Neural crest cell (in vitro differentiated cells): ENCODE measurements at places on chromosomes 16 and 17.

- DNase-seq, result no peak
Observed at GRCh38 chr17:248337-249235, 67.1 kb upstream of the DOC2B start.

- no peak for DNase-seq
Observed at GRCh38 chr16:89473136-89473712, 17.1 kb downstream of the ANKRD11 start.

- no peak for DNase-seq
Observed at GRCh38 chr17:78329263-78330059, 30.4 kb downstream of the SOCS3 start.

DNA sequence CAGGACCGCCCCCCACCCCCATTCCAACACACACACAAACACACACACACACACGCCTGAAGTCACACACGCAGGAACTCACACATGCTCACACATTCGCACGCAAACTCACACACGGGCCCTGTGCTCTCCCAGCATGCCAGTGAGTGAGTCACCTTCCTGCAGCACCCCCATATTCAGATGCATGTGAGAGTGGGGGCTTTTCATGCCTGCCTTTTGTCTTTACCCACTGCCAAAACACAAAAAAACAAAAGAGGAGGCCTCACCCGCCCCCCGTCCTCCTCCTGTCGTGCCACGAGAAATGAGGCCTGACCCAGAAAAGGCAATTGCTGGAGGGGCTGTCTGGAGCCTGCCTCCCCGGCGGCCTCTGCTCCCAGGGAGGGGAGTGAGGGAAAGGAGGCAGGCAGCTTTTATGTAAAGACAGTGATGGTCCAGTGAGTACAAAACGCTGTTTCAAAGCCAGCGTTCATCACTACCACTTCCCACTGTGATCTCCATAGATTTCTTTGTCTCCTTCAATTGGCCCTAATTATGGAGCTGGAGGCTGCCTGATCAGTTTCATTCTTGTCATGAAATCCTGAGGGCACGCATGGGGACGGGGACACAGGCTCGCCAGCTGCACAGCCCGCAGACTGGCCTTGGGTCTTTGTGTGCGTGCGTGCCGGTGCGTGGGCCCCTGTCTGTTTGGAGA lies 29.5 kb upstream of the GSE1 start:
- DNase-seq, result no peak

GRCh38 chr16:87956365-87957231 lies 5.4 kb downstream of the BANP start:
- peak; percentile 25 for DNase-seq

GRCh38 chr17:17455173-17455572 lies 21.6 kb upstream of the MED9 start:
- DNase-seq, result no peak

- peak; percentile 77 for DNase-seq
Observed at GRCh38 chr17:43907425-43907981, at the start of gene MPP2. MPP2 (minus strand) TSS chr17:43907536; CDS start chr17:43904460, 3,076 bp downstream.

- DNase-seq, result no peak
Observed at GRCh38 chr16:749010-749409, 8.2 kb upstream of the CIAO3 start.

DNA sequence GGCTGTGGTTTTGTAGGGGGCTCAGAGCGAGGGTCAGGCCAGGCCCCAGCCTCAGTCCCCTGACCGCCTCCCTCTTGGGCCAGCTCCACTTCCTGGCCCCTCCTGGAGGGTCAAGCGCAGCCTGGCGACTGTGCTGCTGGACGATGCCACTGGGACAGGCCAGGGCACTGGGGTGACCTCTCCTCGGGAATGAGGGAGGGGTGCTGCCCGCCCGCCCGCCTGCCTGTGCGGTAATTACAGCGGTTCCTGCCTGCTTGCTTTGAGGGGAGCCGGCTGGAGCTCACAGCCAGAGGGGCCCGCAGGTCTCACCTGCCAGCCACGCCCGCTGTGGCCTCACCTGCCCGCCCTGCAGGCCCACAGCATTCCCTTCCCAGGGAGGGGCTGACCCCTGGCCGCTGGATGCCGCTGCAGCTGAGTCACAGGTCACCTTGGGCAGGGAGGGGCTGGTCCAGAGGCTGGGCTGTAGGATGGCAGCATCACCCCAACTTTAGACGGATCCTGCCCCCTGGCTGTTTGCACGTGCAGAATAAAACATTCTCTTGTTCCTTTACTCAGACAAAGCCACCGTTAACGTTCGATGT lies 76.7 kb upstream of the CBX4 start:
- DNase-seq, result no peak

- DNase-seq, result no peak
Observed at GRCh38 chr17:45965812-45966211, 33.2 kb upstream of the STH start.

DNA sequence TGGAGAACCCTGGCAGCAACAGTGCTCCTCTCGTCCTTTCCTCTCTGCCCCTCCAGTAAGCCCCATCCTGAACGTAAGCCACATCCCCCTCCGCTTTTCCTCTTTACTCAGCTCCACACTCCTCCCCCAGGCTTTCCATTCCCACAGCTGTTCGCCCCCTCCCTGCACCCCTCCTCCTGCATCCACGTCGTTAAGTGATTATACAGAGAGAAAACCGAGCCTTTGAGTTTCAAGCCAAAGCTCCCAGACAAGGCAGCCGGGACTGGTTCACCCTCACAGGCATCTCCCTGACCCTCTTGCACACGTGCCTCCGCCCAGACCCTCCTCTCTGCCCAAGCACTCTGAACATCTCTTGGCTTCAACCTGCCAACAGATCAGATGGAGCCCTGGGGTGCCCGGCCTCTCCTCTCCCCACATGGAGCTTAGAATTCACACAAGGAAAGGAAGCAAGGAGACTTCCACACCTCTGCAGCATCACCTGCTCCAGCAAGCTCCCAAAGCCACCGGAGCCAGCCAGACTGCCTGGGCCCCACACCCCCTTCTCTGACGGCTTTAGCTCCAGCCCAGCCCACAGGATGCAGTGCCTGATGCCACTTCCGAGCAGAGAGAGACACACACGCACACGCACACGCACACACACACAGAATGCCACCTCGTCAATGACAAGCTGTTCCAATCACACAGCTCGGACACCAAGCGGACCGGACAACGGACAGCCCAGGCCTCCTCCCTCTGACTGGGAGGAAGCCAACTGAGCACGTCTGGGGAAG lies 99.9 kb upstream of the CCL2 start:
- DNase-seq, result no peak

GRCh38 chr17:49200423-49201083 lies 9.8 kb downstream of the GNGT2 start:
- DNase-seq, result no peak

- no peak for DNase-seq
Observed at GRCh38 chr17:73906896-73907870, 262.9 kb upstream of the SDK2 start.

DNA sequence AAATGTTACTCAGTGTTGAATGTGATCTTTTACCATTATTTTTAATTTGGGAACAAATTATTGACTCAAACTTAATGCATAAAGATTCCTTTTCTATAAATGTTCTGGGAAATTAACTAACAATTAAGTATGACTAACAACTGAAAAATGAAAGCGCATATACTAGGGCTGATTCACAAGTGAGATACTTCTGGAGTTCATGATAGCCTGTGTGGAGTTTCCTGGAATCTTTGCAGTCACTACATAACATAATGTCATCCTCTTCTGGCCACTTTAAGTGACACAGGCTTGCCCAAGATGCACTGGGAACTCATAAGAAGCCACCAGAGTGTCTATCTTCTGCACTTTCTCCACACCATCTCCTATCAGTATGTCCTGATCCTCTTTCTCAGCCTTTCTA lies 450.3 kb upstream of the CDH11 start:
- DNase-seq, result no peak

DNA sequence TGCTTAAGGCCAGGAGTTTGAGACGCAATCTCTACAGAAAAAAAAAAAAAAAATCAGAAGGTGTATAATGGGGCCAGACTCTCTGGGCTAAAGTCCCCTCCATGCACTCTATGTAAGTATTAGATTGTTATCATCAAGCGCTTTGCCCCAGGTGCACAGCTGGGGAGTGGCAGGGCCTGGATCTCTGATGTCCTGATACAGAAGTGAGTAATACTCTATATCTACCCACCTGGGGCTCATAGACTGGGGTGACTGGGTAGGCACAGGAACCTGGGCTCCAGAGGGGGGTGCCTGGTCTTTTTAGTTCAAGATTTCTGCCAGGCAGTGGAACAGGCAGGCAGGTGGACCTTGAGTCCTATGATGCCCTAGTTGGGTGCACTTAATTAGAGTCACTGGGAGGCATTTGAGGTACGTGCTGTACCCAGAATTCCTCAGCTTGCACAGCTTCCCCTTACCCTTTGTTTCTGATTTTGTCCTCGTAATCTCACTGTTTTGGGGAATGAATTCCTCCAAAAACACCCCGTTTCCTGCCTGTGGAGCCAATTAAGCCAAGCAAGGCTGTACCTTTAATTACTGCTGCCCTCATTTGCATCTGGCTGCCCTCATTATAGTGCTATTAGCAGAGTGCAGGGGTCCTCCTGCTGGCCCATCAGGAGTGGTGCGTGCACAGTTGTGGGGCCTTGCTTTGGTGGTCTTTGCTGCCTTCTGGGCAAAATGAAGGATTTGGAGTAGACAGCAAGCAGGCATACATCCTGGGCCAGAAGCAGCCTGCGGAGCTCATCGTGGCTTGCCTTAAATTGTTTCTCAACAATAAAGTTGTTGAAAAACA lies 239.0 kb downstream of the SNX29 start:
- DNase-seq, result no peak

- DNase-seq, result no peak
Observed at GRCh38 chr17:68854452-68854851, 100.7 kb downstream of the ABCA8 start.

DNA sequence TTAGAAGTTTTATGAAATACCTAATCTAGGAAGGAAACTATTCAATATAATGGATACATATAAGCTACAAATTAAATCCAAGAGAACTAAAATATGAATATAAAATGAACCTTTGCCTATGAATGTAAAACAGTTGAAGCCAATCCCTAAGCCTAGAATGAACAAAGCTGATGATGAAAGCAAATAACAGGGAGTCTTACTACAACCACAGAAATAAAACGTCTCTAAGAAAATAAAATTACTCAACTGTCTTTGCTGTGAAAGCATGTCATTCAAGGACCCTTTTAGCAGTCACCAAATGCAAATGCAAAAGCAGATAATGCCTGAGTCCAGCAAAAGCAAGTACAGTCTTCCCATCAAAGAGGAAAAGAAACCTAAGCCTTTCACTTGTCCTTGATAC lies 23.0 kb downstream of the FAM222B start:
- DNase-seq, result no peak

DNA sequence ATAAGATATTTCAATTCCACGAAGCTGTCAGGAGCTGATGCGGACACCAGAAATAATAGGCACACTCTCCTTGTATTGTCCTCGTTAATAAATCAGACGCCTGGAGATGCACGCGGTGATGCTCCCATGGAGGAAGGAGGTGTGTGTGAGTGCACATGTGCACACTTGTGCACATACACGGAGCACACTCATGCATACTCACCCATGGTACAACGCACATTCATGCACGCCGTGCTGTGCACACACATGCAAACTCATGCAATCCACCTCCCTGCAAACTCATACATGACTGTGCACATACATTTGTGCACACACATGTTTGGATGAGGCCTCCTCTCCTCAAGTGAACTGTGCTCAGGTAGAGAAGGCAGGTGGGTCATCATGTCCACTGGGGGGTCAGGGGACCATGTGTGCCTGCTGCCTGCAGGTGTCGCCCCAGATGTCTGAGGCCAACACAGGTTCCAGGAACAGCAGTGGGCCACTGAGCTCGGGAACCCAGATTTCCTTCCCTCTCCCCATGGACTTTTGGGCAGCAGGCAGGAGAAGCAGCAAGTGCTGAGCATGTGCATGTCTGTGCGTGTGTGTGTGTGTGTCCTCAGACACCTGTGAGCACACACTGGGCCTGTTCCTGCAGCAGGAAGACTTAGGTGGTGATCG lies 165.3 kb downstream of the SDK2 start:
- no peak for DNase-seq

- peak; percentile 6 for DNase-seq
Observed at GRCh38 chr17:48261297-48261880, 153.8 kb downstream of the SNX11 start.

- no peak for DNase-seq
Observed at GRCh38 chr16:80746231-80746630, 58.2 kb downstream of the CDYL2 start.

DNA sequence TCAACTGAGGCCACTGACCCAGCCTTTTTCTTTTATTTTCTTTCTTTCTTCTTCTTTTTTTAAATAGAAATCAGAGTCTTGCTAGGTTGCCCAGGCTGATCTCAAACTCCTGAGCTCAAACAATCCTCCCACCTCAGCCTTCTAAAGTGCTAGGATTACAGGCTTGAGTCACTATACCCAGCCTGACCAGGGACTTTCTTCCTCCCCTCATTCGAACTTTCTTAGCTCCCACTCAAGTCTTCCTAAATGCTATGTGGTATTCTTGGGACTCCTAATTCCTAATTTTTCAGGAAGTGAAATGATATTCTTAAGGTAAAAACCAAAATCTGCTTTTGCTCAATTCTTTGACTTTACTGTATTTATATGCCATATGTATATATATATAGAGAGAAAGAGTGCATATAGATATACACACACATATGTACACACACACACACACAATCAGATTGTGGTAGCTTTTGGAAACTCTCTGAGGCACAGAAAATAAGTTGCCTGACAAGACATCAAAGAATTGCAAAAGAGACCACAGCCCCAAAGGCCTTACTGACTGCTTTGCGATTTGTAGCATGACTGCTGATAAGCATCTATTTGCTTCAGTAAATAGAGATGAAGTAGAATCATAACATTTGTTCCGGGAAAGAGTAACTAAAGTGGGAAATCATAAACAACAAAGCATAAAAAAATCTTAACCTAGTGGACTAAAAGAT lies 9.5 kb upstream of the AMZ2 start:
- no peak for DNase-seq

- DNase-seq, result peak; percentile 52
Observed at GRCh38 chr17:42548070-42548837, 4.5 kb upstream of the HSD17B1 start.

DNA sequence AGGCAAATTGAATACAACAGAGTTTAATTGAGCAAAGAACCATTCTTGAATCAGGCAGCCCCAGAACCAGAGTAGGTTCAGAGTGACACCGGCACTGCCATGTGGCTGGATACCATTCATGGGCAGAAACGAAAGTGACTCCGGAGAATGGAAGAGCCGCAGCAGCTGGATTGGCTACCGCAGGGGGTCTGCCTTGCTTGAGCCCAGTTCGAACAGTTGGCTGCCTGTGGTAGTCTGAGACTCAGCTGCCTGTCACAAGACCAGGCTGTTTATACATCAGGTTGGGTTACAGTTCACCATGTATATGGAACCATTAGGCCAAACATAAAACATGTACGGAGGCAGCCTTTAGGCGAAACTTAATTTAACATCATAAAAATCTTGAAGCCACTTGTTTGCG lies 205.2 kb upstream of the CHMP6 start:
- DNase-seq, result no peak
